NCI-H446 treated with DMSO at 0.1 percent for 48 hours (cell line): ENCODE measurements at places on chromosomes 7 and 10.

- no peak for DNase-seq
Measured at GRCh38 chr7:47931005-47932004, 17.0 kb downstream of the PKD1L1 start.

DNA sequence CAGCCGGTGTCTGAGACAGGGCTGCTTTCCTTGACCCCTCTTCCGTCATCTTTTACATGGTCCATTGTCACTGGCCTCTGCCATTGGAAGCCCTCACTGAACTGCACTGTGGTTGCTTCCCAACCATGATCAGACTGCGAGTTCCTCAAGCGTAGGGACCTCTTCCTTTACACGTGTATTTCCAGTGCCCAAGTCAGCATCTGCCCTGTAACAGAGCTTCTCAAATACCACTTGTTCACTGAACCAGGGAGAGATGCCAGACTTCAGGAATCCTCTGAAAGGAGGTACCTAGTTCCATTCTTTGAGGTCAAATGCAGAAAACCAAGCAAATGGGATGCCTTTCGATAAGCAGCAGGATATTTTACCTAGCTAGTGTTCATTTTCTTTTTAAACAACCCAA, 145.1 kb downstream of the NRP1 start:
- no peak for DNase-seq

DNA sequence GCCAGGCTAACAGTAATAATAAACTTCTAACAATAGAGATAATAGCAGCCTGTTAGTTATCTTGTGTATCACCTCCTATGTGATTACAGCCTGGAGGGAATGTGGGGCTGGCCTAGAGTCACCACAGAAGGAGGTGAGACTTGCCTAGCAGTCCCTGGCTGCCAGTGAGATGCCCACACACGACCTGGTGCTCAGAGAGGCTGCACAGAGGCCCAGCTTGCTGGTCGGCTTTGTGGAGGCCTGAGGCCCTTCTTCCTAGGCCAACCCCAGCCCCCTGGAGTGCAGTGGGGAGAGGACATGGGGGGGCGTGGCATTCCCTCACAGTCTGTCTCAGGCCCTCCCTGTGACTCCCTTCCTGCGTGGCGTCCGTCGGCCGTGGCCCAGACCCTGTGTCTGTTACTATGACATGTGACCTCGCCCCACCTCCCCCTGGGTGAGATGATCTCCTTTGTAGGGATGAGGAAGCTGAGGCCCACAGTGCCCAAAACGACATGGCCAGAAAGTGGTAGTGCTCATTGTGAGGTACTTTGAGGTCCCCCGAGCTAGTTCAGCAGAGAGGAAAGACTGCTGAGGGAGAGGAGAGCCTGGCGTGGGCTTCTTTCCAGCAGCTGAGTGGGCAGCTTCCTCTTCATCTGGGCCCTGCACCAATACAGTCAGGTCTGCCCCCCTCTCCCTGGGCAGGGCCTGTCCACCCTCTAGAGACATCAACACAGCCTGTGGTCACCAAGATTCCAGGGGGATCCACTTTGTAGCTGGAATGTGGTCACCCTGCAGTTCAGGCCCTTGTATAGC, 29.7 kb downstream of the UNC5B start:
- DNase-seq = no peak

DNA sequence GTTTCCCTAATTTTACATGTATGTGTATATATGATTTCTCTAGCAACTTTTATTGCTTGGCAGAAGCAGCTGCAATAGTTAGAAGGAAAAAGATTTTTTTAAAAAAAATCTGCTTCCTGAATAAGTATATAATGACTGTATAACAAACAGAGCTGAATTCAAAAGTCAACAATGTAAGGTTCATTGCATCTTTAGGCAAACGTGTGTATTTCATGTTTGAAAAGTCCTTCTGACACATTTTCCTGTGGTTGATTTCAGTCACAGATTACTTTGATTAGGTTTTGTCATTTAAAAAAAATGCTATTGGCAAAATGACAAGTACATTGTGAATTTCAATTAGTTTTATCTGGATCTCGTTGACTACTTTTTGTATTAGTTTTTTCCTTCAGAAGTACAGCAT, 231.0 kb downstream of the CSTF2T start:
- DNase-seq = no peak

DNA sequence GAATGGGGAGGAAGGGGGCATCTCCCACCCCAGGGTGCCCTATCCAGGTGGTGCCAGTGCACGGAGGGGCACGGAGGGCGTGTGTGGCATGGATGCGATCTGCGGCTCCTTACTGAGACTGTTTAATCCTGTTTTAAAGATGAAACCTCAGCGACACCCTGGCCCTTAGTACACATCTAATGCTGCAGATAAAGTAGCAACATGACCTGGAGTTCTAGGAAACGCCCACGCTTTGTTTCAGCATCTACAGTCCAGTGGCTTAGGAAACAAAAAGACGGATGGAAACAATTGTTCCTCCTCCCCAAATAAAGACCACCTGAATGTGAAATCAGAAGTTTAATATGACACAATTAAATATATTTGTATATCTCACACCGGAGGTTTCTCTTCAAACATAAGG, 201.9 kb downstream of the DNAJB6 start:
- no peak for DNase-seq

GRCh38 chr7:150363872-150364271, 4.8 kb upstream of the REPIN1 start:
- no peak for DNase-seq

GRCh38 chr7:138616085-138616484, 85.1 kb downstream of the SVOPL start:
- no peak for DNase-seq

DNA sequence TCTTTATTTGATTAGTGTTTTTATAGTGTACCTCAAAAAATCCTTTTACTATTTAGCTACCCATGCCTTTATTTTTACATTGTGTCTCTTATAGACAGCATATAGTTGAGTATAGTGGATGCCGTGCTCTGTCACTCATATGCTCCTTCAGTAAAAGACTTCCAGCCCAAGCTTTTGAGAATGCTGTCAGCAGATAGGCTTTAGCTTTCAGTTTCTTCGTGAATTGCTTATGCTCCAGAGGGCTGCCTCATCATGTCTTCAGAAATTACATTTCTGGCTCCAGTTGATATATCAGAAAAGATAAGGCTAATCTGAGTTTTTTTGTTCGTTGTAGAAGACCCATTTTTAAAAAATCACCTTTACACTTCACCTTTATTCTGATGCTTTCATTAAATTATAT, 332.0 kb downstream of the NXPH1 start:
- no peak for DNase-seq

GRCh38 chr10:22655312-22655981, 58.9 kb downstream of the PIP4K2A start:
- DNase-seq = no peak

GRCh38 chr10:119595134-119595675, 1.6 kb downstream of the TIAL1 start:
- DNase-seq = no peak

- no peak for DNase-seq
Measured at GRCh38 chr10:114206902-114207301, 27.7 kb downstream of the TDRD1 start.

- DNase-seq = no peak
Measured at GRCh38 chr7:81725003-81725811, 44.6 kb downstream of the HGF start.

- DNase-seq = no peak
Measured at GRCh38 chr7:17584822-17585221, 286.4 kb downstream of the AHR start.

DNA sequence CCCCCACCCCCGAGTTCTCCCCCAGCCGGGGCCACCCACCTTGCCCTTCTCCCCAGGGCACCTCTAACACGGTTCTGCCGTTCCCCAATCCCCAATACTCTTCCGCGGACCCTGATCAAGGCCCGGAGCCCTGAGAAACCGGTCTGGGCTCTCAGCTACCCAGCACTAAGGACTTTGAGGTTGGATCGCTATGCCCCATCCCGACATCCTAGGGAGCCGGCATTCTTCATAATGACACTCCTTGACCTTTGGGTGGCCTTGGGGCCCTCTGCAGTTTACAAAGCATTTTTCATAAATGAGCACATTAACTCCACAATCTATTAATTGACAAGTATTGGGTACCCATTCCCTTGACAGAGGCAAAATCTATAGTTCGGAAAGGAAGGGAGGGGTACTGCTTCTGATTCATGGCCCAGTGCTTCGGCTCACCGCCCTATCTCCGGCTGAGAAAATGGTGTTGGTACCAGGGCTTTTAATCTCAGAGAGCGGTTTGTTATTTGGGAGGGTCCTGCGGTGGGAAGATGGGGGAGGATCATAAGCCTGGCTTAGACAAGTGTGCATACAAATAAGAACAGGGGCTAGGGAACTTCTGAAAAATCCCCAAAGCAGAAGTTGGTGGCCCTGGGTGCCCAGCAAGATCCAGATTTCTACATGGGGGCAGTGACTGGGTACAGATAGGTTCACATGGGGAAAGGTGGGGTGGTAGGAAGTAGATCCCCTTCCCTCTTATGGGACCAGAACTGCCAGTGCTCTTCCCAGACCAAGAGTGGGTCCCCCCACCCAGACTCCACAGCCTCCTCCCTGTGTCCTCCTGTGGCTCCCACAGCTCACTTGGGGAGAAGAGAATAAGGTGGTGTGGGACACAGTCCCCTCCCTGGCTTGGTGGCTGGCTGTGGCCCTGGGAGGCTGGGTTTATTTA, 3.2 kb downstream of the IMPDH1 start:
- DNase-seq = no peak

GRCh38 chr7:148487912-148488311, 102.7 kb upstream of the C7orf33 start:
- DNase-seq = no peak

DNA sequence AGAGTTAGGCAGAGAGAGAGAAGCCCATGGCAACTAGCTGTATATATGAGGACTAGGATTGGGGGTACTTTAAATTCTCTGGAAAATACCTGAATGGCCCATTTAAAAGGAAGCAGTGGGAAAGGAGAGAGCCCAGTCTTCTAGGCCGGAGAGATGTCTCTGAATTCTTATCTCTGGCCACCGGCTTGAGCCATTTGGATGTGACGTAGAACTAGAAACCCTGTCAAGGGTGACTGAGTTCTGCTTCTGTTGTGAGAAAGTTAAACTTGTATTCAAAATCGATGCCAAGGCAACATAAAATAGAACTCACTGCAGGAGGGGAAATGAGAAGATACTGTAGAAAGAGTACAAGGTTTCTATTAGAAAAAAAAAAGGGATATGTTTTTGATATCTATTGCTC, 6.3 kb upstream of the GSTK1 start:
- no peak for DNase-seq

DNA sequence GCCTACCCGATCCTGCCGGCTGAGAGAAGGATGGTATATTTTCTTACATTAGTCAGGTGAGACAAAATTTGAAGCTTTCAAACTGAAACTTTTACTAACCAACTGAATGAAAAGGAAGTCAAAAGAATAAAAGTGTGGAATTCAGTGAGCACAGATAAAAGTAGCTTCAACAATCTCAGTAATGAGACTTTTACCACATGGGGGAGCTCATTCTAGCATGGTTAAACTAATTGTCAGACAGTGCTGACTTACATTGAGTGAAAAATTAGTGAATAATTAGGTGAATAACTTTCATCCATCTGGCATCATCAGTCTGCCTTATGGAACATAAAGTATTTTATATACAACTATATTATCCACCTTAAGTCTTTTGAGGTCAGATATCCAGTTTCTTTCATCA, 8.4 kb downstream of the FAM237B start:
- no peak for DNase-seq

DNA sequence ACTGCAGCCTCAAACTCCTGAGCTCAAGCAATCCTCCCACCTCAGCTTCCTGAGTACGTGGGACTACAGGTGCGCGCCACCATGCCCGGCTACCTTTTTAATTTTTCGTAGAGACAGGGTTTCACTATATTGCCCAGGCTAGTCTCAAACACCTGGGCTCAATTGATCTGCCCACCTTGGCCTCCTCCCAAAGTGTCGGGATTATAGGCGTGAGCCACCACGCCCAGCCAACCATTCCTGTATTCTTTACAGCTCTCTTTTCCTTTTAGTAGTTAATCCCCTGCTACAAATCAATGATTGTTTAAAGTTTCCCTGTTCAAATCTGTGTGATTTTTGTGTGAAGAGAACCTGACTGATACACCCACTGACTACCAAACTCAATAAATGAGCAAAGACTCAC, 75.4 kb upstream of the SVIL start:
- DNase-seq = no peak

- DNase-seq = no peak
Measured at GRCh38 chr7:26514633-26515032, 223.0 kb downstream of the SNX10 start.
